ENCODE measurements at places on chromosomes 6 and 20.
A peak's percentile ranks its signal among the peaks of the same experiment; 100 is the strongest.

DNA sequence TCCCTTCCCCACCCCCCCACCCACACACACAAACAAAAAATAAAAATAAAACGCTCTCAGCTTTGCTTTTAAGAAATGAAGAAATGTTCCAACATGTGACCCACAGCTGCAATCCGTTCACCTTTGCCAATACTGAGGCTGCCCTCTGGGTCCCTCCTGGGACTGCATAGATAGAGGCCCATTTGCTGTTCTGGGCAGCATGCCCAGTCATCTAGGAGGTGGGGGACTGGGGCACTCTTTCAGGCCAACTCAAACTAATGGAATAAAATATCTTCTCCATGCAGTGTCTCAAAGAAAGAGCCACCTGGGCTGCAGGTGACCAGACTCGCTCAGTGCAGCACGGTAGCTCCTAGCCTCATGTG lies 79.9 kb downstream of the SLC22A3 start:
- DNase-seq: no peak
- peaks cover 9% of the 10 kb centered on the region for H3K4me1 ChIP-seq
- no peak overlapping the region for H3K27ac ChIP-seq
- H3K27me3 ChIP-seq: peaks cover 7% of the 10 kb centered on the region
- H3K4me3 ChIP-seq: no peak overlapping the region
- no peaks in the 10 kb centered on the region for H3K36me3 ChIP-seq

DNA sequence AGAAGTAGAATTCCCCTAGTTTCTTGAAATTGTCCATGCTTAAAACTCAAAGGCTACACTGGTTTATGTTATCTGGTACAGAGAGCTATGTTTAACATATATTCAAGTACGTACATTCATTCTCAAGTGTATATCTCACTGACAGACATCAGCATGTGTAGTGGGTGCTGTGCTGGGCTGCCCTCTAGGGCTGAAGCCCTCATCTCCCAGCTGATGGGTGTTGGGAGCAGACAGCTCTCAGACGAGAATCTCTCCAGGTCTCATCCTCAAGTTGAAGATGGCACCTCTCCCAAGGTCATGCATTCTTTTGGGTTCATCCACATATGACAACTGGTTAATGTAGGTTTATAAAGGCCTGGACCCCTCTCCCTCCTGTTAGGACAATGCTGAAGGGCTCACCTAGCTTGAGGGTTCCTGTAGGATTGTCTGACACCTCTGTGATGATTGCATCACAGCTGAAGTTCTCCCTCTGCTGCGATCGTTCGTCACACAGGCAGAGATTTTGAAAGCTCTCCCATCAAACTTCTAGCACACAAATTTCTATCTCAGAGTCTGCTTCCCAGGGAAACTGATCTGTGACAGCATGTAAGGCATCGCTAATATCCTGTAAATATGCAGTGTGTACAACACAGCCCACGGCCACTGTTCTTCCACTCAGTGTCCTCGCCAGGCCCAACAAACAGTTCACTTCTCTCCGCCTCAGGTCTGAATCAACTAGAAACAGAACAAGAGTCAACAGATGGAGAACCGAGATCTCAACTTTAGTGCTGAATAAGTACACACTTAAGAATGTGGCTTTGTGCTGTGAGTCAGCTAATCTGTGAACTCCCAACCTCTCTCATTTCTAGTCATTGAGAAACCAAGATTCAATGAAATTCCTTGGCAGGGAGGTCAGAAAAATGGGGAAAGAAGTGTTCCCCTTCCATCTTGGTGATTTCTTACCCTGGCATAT lies 43.2 kb downstream of the PREP start:
- no peak overlapping the region for H3K4me3 ChIP-seq
- H3K27me3 ChIP-seq: no peaks in the 10 kb centered on the region
- no peak for DNase-seq

- H3K27ac ChIP-seq: no peak overlapping the region
- H3K4me1 ChIP-seq: no peaks in the 10 kb centered on the region
- DNase-seq: no peak
Measured at GRCh38 chr6:107179004-107179403, 63.7 kb upstream of the BEND3 start.

- no peak overlapping the region for H3K27ac ChIP-seq
- H3K4me1 ChIP-seq: no peaks in the 10 kb centered on the region
- H3K36me3 ChIP-seq: no peaks in the 10 kb centered on the region
- DNase-seq: no peak
- H3K4me3 ChIP-seq: no peak overlapping the region
Measured at GRCh38 chr6:90329386-90330077, 32.9 kb upstream of the BACH2 start.

DNA sequence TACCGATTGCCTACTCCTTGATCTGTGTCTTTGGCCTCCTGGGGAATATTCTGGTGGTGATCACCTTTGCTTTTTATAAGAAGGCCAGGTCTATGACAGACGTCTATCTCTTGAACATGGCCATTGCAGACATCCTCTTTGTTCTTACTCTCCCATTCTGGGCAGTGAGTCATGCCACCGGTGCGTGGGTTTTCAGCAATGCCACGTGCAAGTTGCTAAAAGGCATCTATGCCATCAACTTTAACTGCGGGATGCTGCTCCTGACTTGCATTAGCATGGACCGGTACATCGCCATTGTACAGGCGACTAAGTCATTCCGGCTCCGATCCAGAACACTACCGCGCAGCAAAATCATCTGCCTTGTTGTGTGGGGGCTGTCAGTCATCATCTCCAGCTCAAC lies 13.5 kb downstream of the CCR6 start:
- peaks cover 32% of the 10 kb centered on the region for H3K36me3 ChIP-seq
- H3K4me1 ChIP-seq: peaks cover 17% of the 10 kb centered on the region
- no peak overlapping the region for H3K4me3 ChIP-seq
- DNase-seq: no peak
- H3K27ac ChIP-seq: no peak overlapping the region
- no peaks in the 10 kb centered on the region for H3K27me3 ChIP-seq

DNA sequence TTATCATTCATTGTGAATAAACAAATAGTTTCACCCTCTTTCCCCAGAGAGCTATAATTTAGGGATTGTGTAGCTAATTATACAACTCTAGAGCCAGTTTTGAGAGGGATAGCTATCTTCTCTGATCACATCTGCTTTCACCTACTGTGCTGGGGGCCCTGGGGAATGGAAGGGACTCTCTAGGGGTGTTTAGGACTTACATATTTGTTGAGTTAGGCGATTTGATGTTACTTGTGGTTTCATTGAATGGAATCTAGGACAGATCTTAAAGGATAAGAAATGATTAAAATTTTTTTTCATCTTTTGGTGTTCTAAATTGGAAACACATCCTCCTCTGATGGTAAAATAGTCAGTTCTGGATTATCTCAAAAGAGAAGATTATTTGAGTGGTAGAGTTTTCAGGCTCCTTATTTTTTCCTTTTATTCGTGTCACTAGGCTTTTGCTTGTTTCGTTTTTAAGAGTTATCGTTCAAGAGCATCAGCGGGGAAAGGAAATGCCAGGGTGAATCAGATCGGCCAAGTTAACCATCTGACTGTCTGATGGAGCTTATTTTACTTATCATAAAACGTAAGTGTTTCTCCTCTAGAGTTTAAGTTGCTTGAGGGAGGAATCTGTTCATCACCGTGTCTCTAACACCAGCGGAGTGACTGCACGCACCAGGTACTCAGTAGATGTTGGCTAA lies 236.7 kb downstream of the FARS2 start:
- H3K27me3 ChIP-seq: no peaks in the 10 kb centered on the region
- H3K4me3 ChIP-seq: peak overlapping the region; percentile 2
- H3K27ac ChIP-seq: no peak overlapping the region
- no peak for DNase-seq

DNA sequence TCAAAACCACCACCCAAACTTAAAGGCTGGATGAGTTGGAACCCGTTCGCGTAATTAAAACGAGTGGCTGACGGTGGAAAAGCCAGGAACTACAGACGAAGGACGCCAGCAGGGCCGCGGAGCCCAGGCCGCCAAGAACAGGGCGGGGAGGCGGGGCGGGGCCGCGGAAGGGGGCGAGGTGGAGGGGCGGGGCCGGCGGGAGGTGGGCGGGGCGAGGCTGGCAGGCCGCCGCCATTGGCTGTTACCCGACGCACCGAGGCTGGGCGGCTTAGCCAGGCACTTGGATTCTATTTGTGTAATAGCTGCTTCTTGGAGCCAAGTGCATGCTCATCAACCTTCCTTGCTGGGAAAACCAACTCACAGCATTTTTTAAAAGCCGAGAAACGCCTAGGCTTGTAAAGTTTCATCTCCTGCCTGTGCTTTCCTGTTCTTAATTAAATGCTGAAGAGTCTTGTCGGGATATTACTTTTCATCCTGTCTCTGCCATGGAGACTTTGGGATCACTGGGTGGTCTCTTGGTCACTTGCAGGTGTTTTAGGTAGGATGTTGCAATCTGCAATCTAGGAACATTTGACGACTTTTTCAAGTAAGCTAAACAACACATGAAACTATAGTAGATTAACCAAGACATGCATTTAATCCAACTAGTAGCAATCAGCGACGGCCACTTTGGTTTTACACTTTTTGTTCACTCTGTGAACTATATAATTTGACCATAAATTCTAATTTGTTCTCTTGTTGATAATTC lies 245.0 kb downstream of the ARID1B start:
- H3K27ac ChIP-seq: peak overlapping the region; percentile 99
- peak; percentile 80 for DNase-seq
- H3K36me3 ChIP-seq: no peaks in the 10 kb centered on the region
- no peaks in the 10 kb centered on the region for H3K27me3 ChIP-seq
- peaks cover 14% of the 10 kb centered on the region for H3K4me1 ChIP-seq

DNA sequence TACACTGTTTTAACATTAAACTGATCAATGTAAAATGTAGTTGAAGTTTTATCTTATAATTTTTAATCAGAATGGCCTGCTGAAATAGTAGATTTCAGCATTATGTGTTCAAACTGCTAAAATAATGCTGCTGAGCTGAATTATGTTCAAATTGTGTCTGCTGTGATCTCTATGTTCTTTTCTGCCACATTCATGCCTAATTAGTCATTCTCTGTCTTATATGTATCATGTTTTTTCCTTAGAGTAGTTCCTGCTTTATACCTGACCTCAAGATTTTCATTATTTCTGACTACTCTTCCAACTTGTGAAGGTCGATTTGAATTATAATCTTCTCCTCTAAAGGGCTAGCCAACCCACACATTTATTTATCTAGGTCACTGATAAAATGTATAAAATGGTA lies 476.7 kb upstream of the EPHA7 start:
- H3K4me1 ChIP-seq: no peaks in the 10 kb centered on the region
- no peaks in the 10 kb centered on the region for H3K27me3 ChIP-seq
- no peak overlapping the region for H3K27ac ChIP-seq
- DNase-seq: no peak
- no peak overlapping the region for H3K4me3 ChIP-seq

DNA sequence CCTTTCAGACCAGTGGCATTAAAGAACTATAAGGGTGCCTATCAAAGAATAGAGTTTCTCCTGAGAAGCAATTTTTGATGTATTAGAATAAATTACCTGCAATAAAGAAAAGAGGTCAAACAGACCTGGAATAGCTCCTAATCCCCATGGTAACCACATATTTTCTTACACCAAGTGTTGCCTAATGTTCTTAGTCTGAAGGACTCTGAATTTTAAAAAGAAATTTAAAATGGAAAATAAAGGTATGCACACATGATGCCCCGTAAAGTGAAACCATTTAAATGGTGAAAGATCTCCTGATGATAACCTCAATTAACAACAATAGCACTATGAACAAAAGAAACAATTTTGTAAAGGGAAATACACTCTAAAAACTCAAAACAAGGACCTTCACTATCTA lies 55.1 kb upstream of the LOC128125822 start:
- no peaks in the 10 kb centered on the region for H3K36me3 ChIP-seq
- no peak overlapping the region for H3K4me3 ChIP-seq
- H3K27ac ChIP-seq: no peak overlapping the region
- H3K4me1 ChIP-seq: no peaks in the 10 kb centered on the region
- DNase-seq: no peak

DNA sequence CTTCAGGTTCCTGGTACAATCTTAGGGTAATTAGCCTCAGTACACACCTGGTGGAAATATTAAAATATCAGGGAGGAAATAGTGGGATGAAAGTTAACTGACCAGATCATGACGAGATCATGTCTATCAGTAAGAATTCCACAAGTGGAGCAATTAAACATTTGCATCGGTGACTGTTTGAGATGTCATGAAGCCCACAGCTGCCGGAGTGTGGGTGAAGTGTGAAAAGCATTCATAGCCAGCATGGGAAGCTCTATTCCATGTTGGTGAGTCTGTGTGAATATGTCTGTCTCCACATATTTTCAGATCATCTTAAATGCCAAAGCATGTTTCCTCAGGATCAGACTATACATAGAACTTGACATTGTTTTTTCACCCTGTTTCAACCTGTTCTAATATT lies 142.8 kb downstream of the IPCEF1 start:
- H3K4me1 ChIP-seq: peaks cover 5% of the 10 kb centered on the region
- H3K4me3 ChIP-seq: no peak overlapping the region
- DNase-seq: no peak

- no peaks in the 10 kb centered on the region for H3K4me1 ChIP-seq
- H3K36me3 ChIP-seq: no peaks in the 10 kb centered on the region
- H3K27ac ChIP-seq: no peak overlapping the region
- no peak overlapping the region for H3K4me3 ChIP-seq
Measured at GRCh38 chr6:56058636-56059035, 183.2 kb upstream of the BMP5 start.

DNA sequence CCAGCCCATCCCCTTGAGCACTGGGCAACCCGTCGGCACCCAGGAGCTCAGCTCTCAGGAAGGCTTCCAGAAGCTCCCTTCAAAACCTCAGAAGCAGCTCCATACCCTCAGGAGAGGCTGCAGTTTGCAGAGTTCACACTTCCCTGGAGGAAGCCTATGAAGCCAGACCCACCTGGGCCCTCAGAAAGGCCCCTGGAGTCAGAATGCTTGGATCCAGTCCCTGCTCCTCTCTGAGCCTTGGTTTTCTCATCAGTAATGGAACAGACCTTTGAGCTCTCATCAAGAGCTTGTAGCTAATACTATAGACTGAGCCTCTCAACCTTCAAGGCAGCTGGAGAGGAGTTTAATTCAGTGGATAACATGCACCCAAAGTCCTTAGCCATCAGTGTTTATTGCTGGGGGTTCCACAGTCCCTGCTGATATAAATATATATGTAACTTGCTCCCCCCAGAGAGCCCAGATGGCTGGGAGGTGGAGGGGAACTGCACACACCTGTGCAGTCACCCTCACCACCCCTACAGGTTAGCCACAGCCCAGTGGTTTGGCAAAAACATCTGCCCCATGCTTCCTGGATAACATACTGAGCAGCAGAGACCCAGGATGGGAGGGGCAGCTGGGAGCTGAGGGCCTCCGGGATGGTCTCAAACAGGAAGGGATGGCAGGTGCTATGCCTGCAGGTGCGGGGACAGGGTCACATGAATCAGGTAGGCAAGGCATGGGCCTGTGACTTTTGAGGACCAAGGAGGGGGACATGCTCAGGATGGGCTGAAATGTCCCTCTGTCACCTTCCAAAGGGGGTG lies 120.1 kb downstream of the SNX5 start:
- H3K27ac ChIP-seq: no peak overlapping the region
- H3K4me3 ChIP-seq: no peak overlapping the region
- no peaks in the 10 kb centered on the region for H3K27me3 ChIP-seq
- H3K4me1 ChIP-seq: peaks cover 52% of the 10 kb centered on the region
- no peaks in the 10 kb centered on the region for H3K36me3 ChIP-seq
- DNase-seq: no peak
